ENCODE measurements at places on chromosomes 1 and 21.

GRCh38 chr1:202292773-202293172 lies 49.0 kb downstream of the UBE2T start:
- DNase-seq: no peak

GRCh38 chr1:90919190-90919719 lies 102.6 kb downstream of the ZNF644 start:
- no peak for DNase-seq

DNA sequence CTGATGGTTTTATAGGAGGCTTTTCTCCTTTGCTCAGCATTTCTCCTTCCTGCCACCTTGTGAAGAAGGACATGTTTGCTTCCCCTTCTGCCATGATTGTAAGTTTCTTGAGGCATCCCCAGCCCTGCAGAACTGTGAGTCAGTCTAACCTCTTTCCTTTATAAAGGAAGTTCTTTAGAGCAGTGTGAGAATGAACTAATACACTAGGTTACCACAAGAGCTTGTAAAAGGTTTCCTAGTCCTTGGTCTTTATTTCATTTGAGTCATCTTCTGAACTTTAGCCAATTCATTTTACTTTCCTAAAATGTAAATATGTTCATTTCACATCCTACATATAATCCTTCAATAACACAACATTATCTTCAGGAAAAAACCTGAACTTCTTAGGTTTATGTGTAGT lies 365.3 kb downstream of the HHIPL2 start:
- DNase-seq: no peak

DNA sequence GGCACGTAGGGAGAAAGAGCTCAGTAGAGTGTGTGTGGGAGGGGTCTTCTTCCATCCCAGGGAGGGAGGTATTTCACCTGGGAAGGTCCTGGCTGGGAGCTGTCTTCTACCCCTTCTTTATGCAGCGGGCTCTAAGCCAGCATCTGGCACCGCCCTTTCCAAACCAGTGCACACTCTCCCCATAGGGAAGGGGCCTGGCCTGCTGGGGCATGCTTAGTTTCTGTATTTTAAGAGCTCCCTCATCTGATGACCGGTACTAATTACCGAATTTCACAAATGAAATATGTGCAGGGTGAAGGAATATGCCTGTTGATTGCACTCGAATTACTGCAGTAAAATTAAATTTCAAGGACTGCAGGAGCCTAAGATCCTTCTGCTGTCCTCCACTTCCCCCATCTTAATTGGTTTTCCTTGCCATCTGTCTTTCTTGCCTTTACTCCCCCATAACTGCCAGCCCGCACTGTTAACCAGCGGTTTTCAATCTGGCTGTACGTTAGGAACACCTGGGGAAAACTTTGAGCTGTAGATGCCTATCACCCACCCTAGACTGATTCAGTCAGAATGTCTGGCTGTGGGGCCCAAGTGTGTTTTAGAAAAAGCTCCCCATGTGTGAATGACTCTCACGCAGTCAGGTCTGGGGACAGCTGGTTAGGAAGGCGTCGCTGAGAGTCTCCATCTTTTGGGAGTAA lies 20.1 kb downstream of the GALNT2 start:
- DNase-seq: no peak

DNA sequence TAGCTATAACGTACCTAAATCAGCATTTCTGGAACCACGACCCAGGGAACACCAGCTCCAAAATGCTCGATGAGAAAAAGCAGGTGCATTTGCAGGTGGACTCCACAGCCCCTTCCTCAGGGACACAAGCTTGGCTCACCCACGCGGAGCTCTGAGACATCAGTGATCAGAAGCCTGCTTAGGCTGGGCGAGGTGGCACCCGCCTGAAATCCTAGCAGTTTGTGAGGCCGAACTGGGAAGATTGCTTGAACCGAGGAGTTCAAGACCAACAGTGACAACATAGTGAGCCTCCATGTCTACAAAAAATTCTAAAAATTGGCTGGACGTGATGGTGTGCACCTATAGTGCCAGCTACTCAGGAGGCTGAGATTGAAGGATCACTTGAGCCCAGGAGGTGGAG lies 2.5 kb upstream of the TSPEAR start:
- no peak for DNase-seq

DNA sequence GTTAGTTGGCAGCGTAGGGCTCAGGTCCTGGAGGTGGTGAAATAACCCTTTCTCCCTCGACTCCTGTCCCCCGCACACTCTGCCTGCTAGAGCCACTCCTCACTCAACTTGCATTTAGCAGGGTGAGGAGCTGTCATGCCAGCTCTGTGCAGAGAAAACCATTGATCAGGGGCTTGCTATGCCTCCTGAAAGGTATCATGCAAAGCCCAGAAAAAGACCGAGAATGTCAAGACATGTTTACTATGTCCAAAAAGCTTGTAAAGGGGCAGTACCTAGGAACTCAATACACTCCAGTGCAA lies 18.0 kb downstream of the ALDH4A1 start:
- DNase-seq: no peak

- DNase-seq: no peak
Measured at GRCh38 chr1:161128591-161129420, 3.7 kb downstream of the DEDD start.

- no peak for DNase-seq
Measured at GRCh38 chr1:63103682-63104081, 218.7 kb upstream of the FOXD3 start.

DNA sequence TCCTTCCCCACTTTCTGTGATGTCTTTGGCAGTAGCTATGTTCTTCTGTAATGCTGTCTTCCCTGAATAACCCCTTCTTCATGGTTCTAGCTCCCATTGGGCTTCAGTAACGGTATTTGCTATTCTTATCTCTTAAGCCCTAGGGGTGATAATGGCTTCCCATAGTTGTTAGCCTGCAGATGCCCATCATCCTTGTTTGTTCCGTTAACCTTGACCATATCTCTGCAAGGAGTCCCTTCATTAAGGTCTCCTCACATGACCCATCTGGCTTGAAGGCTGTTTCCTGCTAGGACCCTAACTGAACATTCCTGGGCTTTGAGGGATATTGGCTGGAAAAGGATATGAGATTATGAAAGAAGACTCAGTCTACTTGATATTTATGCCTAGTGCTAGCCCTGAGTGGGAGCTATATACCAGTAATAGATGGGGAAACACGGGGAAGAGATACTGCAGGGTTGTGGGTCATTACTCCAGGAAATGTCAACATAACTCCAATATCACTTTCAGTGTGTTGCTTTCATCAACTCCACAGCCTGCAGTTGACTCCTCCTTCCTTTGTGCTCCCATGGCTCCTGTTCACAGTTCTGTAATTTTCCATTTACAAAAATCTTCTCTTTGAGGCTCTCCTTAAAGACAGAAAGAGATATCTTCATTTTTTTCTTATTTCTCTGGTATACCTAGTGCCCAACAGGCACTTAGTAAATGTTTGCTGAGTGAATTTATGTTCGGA lies 2.5 kb downstream of the MR1 start:
- no peak for DNase-seq

- no peak for DNase-seq
Measured at GRCh38 chr1:213335084-213335483, 284.0 kb downstream of the RPS6KC1 start.
